Activated T-cell treated with anti-CD3 and anti-CD28 coated beads for 1 hour (primary cell): ENCODE measurements at places on chromosomes 6 and 20.

GRCh38 chr6:47094241-47094925 is 52.3 kb upstream of the ADGRF1 start:
- no peak for DNase-seq

GRCh38 chr6:42428326-42429041 is 23.2 kb downstream of the TRERF1 start:
- DNase-seq: peak; percentile 17

GRCh38 chr6:158226655-158227512 is 58.7 kb downstream of the GTF2H5 start:
- no peak for DNase-seq

DNA sequence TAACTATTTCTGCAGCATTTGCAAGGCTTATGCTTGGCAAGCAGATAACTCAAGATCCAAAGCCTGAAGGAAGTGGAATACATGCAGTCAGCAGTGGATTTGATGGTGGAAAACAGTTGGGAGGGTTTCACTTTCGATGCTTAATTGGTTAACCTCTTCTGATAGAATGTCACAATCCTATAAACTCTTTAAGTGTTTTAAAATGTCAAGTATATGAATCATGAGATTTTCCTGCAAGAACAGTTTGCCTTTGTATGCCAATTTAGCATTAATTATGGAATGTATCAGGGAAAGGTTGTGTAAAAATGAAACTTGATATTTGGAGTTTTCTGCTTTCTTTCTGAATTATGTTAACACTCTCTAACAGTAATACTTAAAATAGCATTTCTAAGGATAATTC is 36.6 kb downstream of the NKX2-4 start:
- DNase-seq: no peak

DNA sequence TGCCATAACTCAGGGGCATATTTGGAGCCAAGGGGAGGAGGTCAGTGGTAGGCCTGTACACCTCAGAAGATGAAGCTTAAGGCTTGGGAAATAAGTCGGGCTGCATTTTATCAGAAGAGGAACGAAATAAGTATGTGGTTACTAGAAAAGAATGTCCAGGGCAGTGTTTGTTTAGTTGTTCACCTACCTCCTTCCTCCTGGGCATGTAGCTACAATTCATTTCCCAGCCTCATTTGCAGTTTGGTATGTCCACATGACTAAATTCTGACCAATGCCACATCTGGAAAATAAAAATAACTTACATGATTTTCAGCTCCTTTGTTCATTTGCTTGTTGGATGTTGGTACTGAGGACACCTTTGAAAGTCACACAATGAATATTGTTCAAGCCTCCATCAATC is 294.5 kb upstream of the RGS17 start:
- DNase-seq: no peak

- DNase-seq: no peak
Measured at GRCh38 chr6:15905488-15906419, 223.1 kb upstream of the MYLIP start.

DNA sequence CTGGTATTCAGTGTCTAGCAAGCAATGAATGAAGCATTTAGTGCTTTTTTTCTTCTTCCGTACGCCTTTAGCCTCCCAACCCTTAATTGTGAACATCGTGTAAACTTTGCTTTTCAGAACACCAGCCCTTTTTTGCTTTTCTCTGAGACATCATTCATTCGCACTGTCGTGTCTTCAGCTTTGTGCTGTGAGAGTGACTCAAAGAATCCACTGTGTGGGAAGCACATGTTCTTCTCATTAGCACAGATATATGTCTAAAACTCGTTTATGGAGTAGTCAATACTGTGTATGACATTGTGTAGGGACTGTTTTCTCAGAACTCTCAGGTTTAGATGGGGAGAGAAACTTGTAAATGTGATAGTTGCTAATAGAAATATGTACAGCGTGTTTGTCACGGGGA is 279.1 kb downstream of the FARS2 start:
- no peak for DNase-seq

- DNase-seq: no peak
Measured at GRCh38 chr20:9500121-9500520, 14.3 kb upstream of the LAMP5 start.

- DNase-seq: no peak
Measured at GRCh38 chr6:17472653-17473183, 79.3 kb downstream of the CAP2 start.

GRCh38 chr20:48849779-48850178 is 22.0 kb upstream of the PREX1 start:
- DNase-seq: no peak

GRCh38 chr6:93407186-93407585 is 12.2 kb downstream of the EPHA7 start:
- no peak for DNase-seq

- no peak for DNase-seq
Measured at GRCh38 chr20:51893723-51894122, 91.4 kb upstream of the SALL4 start.

DNA sequence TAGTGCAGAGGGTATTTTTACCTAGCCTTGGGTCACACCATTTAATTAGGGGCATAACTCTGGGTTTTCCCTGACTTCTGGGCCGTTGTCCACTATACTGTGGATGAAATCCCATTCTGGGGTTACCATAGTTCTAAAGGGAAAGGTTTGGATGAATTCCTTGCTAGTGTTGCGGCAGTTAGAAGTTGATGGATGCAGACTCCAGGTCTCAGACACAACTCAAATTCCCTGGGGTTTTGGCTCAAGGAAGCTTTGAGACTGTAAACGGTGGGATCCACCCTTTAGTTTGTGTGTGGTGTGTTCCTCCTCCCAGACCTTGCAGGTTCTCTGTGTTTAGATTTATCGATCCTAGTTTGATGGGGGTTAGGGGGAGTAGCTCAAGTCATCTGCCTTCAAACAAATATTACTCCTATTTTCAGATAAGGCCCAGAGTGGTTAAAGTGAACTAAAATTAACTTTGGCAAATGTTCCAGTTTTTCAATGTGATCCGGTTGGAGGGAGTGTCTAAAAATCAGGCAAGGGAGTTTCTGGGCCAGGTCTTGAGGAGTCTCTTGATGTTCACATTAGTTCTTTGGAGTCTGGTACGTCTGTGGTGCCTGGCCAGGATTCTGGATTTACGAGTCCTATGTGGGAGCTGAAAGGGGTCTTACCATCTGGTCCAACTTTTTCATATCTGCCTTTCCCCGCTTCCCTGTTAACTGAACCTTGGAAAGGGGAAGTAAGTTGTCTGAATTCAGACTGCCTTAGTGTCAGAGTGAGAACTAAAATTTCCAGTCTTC is 1.5 kb downstream of the RALY start:
- no peak for DNase-seq

GRCh38 chr6:32941214-32941768 is 463 bp upstream of the HLA-DMB start:
- DNase-seq: peak; percentile 13

DNA sequence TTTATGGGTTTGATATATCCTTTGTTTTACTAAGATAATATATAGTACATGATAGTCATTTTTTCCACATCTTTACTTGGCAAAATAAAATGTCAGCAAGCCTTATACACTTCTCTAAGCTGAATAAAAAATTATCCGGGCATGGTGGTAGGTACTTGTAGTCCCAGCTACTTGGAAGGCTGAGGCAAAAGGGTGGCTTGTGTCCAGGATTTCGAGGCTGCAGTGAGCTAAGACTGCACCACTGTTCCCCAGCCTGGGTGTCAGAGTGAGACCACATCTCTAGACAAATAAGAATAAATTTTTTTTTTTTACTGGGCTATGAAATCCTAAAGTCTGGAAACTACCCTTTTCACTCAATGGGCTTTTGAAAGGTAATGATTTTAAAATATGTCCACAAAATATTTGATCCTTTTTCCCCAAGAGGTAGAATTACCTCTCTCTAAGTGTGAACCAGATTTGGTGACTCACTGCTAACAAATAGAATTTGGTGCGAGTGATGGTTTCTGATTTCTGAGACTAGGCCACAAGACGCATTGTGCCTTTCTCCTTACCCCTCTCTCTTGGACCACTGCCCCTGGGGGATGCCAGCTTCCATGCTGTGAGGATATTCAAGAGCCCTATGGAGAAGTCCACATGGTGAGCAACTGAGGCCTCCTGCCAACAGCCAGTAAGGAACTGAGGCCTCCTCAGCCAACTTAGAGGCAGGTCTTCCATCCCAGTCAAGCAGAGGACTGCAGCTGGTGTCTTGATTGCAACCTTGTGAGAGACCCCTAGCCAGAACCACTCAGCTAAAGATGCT is 84.2 kb upstream of the ZNFX1 start:
- no peak for DNase-seq

DNA sequence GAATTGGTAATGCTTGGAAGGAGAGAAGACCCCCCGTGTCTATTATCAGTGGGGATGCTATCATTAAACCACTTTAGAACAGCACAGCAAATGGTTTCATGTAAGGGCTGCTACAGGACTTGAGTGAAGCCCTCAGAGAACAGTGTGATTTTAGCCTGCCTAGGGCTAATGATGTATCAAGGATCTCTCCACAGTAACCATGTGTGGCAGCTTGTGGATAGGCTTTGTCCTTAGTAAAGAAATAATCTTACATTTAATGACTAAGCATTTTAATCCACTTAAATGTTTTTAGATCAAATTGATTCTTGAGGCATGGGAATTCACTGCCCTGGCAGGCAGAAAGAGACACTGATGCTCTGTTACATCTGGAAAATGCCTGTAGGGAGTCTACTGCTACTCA is 495.1 kb downstream of the NKAIN2 start:
- DNase-seq: no peak

DNA sequence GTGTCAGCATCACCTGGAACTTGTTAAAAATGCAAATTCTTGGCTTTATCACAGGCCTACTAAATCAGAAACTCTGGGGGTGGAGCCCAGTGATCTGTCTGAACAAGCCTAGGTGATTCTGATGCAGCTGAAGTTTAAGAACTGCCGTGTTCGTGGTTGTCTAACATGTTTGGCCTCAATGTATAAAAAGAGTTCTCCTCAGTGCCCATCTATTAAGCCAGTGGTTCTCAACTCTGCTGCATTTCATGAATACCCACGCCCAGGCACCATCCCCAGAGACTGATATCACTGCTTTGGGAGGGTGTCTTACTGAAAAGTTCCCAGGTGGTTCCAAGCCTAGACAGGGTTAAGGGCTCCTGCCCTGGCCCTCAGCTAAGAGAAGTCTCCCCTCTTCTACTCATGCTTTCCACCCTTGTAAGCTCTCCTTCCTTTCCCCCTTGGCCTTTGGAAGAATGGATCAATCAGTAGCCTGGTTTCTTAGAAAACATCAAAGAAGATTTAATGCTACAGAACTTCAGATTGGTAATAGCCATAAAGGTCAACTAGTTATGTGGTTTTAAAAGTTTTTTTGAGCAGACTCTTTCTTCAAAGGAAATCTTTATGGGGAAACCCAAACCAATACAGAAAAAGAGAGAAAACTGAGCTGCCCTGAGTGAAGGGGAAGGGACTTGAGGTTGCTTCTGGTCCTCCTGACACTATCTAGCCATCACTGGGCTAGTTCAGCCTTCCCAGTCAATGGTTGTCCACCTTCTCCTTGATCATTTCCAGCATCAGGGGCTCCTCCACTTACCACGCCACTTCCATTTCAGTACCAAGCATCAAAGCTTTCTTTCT is 38.9 kb upstream of the TNFAIP3 start:
- no peak for DNase-seq

DNA sequence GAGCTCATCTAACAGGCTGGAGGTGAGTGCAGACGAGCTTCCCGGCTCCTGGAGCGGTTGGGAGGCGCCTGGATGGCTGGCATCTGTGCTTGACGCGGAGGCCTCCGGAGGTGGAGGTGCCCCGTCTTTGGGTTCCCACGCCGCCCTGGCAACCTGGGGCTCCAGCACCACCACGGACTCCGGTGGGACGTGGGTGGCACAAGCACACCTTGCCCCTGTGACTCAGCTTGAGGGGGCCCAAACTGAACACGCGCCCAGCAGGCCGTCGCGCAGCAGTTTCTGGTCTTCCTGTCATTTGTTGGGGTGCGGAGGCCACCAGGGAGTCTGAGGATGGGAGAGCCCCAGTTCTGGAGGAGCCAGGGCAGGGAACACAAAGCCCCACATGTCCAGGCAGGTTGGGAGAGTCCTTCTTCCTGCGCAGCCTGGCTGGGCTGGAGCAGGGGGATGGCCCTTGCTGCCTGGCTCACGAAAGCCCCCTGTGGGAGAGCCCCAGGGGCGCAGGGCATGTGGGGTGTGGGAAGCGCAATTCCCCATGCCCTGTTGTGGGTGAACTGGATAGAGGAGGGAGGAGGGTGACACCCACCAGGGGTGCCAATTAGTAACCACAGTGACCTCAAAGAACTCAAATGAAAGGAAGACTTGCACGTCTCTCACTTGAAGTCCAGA is 1378.6 kb upstream of the DEFB115 start:
- DNase-seq: no peak

- no peak for DNase-seq
Measured at GRCh38 chr20:10970109-10970508, 296.3 kb upstream of the JAG1 start.
